CD4-positive, CD25-positive, alpha-beta regulatory T cell (primary cell): ENCODE measurements at places on chromosomes 5 and 9.

- no peaks in the 10 kb centered on the region for H3K36me3 ChIP-seq
- no peak overlapping the region for H3K27ac ChIP-seq
These were observed 206.2 kb downstream of the CFAP90 start for GRCh38 chr5:7644723-7645122.

DNA sequence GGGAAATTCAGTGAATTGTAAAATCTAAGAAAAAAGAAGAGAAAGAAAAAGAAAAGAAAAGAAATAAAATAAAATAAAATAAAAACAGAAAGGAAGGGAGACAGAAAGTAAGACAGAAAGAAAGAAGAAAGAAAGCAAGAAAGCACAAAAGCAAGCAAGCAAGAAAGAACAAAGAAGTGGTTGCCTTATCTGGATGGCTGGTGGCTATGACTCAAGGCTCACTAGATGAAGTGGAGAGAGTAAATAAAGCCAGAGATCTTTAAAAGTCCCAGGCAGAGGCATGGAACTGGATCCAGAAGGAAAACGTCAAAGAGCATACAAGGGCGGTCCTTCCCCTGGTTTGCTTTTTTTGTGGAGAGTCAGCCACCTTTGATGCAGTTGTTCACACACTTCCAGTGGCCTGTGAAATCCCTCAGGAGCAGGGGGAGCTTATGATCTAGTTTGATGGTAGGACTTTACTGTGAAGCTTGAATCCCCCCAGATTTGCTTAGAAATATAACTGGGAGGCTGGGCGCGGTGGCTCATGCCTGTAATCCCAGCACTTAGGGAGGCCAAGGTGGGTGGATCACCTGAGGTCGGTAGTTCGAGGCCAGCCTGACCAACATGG is 176.7 kb upstream of the HMHB1 start:
- H3K4me3 ChIP-seq, result no peak overlapping the region
- DNase-seq, result no peak
- H3K27me3 ChIP-seq, result peaks cover 3% of the 10 kb centered on the region
- H3K27ac ChIP-seq, result no peak overlapping the region
- no peaks in the 10 kb centered on the region for H3K36me3 ChIP-seq
- H3K4me1 ChIP-seq, result no peaks in the 10 kb centered on the region

GRCh38 chr5:157447201-157447637 is 12.8 kb upstream of the NIPAL4 start:
- H3K27me3 ChIP-seq, result no peaks in the 10 kb centered on the region
- DNase-seq, result no peak
- H3K4me3 ChIP-seq, result no peak overlapping the region
- no peaks in the 10 kb centered on the region for H3K4me1 ChIP-seq

DNA sequence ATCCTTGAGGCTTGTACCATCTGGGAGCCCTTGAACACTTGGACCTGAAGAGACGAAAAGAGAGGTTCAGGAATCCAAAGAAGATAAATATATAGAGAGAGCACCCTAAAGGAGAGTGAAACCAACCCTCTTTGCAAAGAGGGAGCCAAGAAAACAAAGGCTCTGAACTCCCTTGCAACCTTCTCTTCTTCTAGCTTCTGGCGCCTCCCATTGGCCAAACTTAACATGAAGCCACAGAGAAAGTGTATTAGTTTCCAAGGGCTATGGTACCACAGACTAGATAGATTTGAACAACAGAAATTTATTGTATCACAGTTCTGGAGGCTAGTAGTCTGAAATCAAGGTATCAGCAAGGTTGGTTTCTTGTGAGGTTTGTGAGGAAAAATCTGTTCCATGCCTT is 175.1 kb downstream of the HCN1 start:
- no peaks in the 10 kb centered on the region for H3K27me3 ChIP-seq
- no peaks in the 10 kb centered on the region for H3K36me3 ChIP-seq
- H3K27ac ChIP-seq, result no peak overlapping the region
- H3K4me1 ChIP-seq, result no peaks in the 10 kb centered on the region
- no peak overlapping the region for H3K4me3 ChIP-seq
